Adipose tissue (tissue), 3 donors: ENCODE measurements at places on chromosomes 1 and 21. TPM values are rescaled to one million over a fixed set of nuclear protein-coding genes. Genes with fewer than 3 reads are reported as not detected.

The DENND1B gene
- 3.0 TPM for polyA plus RNA-seq

The AADACL4 gene
- polyA plus RNA-seq, result 1.2 TPM

The OR2M3 gene
- polyA plus RNA-seq, result not detected

The HCRTR1 gene
- polyA plus RNA-seq, result 0.25 TPM

The SGIP1 gene
- polyA plus RNA-seq, result 0.24 TPM

The HSPB7 gene
- polyA plus RNA-seq, result 734 TPM
